ENCODE measurements at places on chromosomes 1 and 21.

GRCh38 chr1:65623895-65624294, 168.8 kb upstream of the PDE4B start:
- no peak for DNase-seq

- DNase-seq = no peak
Observed at GRCh38 chr1:7278827-7279765, 492.0 kb upstream of the VAMP3 start.

- DNase-seq = peak; percentile 7
Observed at GRCh38 chr1:59903141-59903754, 23.3 kb downstream of the CYP2J2 start.

DNA sequence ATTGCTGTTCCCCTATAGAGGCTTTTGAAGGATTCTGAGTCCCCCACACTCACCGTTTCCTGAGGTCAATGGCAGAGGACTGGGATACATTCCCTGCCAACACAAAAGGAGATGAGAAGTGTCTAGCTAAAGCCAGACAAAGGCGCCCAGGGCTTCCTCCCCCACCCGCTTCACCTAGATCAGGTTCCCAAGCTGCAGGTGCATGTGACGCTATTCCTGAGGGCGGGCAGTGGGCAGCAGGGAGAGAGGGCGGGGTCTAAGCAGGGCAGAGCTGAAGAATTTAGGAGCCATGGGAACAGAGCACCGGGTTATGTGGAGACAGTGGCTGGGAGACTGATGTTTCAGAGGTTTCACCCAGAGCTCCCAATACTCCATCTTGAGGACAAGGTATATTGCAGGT, 6.0 kb upstream of the ARHGEF2 start:
- DNase-seq = no peak

DNA sequence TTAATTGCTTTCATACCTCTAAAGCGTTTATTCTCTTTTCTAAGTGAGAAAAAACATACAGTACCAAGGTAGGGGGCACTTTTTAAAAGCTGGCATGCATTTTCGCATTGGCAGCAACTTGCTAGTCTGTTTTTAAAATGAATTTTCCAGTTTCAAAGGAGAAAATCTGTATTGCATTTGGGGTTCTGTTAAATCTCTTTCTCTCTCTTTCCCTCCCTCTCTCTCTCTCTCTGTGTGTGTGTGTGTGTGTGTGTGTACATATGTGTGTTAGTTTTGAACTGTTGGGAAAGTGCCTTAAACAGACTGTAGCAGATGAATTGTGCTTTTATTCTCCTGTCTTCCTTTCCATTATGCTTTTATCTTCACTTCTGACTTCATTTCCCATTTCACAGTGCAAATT, 7.3 kb downstream of the NIBAN1 start:
- DNase-seq = no peak

- no peak for DNase-seq
Observed at GRCh38 chr1:18701183-18701582, 70.5 kb downstream of the PAX7 start.

DNA sequence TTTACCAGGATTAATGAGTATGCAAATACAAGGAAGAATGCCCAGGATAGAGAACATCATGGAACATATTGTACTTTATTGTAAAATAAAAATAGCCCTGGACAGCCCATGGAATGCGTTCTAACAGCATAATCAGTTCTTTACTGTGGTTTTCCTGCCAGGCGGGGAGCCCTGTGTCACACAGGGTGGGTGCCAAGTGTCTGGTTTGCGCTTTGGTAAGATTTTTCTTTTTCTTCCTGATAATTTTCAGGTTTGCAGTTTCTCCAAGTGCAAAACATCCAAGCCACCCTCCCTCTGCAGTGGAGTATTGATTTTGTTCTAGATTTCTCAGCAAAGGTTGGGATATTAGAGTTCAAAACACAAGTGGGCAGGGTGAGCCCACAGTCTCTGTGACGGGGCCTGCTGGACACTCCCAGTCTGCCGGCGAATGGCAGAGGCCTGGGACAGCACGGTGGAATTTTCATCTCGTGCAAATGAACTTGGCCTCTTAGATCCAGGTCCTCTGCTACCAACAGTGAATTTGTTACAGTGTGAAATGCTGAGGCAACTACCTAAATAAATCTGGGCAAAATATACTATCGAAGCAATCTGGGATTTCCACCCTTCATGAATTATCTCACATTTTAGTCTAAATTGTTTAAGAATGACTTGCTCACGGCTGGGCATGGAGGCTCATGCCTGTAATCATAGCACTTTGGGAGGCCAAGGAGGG, 15.6 kb upstream of the KCNJ15 start:
- DNase-seq = no peak

DNA sequence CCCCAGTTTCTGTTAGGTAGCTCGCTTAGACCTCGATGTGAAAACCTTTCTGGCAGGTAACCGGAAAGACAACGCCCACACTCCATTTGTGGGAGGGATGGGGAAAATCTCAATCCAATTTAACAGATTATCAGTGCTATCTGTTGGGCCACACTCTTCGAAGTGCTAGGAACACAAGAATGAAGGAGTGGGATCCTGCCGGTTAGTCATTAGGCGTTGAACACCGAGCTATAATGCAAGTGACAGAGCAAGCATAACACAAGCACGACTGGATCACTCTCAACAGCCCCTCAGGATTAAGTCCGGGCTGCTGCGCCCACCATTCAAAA, 531 bp downstream of the SNIP1 start:
- no peak for DNase-seq

- peak; percentile 45 for DNase-seq
Observed at GRCh38 chr21:44626262-44626661, 631 bp upstream of the KRTAP10-9 start.

DNA sequence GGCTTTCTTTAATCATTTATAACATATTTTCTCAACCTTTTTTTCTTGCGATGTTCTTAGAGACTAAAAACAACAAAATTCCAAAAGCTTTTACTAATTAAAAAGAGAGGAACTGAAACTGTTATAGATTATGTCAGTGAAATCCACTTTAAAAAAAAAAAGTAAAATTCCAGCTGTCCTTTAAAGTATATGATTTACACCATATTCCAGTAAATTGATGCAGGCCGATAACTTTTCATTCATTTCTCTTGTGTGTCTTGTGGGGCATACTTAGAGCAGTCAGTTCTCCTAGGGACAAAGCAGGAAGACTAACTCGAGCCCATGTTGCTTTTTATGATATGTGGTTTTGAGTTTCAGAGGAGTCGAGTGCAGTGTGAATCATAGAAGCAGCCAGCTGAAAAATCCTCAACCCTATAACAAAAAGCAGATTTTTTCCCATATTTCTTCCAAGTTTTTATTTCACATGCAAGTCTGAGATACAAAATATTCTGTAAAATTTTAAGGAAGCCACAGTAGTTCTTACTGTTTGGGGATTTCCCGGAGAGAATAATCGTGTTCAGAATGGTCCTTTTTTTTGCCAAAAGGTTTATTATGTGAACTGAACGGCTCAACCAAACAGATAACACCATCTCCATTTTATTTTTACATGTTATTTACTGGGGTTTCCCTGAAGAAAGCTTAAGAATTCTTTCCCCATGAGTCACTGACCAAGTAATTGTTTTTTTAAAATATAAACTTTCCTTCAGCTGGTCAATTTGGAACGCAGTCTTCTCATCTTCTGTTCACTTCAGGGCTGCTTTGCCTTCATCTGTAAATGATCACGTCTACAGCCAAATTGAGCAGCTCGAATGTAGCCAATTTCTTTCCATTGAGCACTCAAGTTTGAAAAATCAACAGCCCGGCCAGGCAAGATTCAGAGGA, 77.0 kb upstream of the C1orf105 start:
- peak; percentile 16 for DNase-seq

GRCh38 chr1:223653015-223653414, 12.5 kb downstream of the CAPN8 start:
- no peak for DNase-seq

DNA sequence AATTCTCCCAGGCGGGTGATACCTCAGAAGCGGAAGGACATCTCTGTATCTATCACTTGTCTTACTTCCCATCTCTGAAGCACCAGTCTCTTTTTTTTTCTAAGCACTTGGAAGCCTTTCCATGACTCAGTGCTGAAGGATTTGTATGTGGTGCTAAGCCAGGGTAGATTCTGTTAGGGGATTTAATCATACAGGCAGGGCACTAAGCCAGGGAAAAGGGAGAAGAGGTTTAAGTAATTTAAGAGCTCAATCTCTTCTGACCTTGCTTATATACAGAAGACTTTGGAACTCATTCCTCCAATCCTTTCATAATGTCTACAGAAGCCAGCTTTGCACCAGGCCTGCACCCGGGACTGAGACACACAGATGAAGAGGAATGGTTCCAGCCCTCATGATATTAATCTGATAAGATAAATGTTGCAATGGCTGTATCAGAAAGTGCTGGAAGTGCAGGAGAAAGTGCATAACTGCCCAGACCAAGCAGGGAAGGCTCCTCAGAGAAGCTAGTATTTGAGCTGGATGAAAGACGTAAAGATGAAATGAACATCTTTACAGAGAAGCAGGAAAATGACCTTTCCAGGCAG, 11.0 kb downstream of the FAM163A start:
- DNase-seq = no peak

- DNase-seq = no peak
Observed at GRCh38 chr1:17447501-17447992, 8.1 kb upstream of the RCC2 start.

- DNase-seq = peak; percentile 43
Observed at GRCh38 chr1:15100121-15100879, 53.2 kb upstream of the TMEM51 start.

- no peak for DNase-seq
Observed at GRCh38 chr1:116491700-116492357, 79.0 kb downstream of the CD58 start.

DNA sequence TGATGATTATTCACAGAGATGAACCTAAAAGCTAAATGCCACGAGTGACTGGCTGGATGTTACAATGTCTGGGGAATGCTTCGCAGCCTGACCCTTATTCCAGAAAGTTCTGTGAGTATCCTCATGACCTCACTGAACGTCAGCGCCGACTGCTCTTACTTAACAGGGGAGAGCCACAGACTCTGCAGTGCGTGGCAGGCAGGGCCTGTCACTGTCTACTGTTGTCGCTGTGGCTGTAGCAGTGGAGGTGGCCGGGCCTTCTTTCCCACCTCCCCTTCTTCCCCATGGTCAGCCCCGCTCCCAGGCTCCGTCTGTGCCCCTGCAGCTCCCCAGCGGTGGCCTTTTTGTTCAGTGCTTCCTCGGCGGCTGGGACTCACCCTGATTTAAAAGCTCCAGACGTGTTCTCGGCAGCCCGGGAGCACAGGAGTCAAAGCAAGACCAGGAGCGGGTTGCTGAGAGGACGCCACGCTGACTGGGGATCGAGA, 52.2 kb upstream of the TARBP1 start:
- DNase-seq = no peak

GRCh38 chr1:159532922-159533321, 2.9 kb downstream of the OR10J5 start:
- DNase-seq = no peak

Data from CD4-positive, alpha-beta T cell treated with Interleukin-17A for 1 hour (primary cell).